ENCODE measurements at places on chromosomes 1 and 21.

DNA sequence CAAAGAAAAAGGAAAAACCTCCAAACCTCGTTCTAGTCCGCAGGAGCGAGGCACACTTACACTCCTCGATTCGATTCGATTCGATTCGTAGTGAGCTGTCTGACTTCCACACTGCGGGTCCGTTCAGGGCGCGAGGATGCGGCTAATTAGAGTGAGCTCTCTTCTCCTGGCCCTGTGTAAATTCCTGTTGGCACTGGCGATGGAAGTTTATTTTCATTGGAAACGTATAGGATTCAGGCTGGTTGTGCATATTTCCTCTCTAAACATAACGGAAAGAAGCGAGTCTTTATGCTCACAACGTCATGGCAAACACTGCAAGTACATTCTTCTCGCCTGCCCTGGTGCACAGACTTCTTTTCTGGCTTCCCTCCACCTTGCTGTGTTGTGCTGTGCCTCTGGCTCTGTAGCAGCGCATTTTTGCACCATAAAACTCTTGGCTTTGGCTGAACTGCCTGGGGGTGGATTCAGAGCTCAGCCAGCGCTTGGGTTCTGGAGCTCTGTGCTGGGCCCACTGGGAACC lies 2.7 kb downstream of the HUNK start:
- no peak for DNase-seq

- DNase-seq = no peak
Measured at GRCh38 chr1:224690576-224690975, 74.5 kb downstream of the CNIH3 start.

DNA sequence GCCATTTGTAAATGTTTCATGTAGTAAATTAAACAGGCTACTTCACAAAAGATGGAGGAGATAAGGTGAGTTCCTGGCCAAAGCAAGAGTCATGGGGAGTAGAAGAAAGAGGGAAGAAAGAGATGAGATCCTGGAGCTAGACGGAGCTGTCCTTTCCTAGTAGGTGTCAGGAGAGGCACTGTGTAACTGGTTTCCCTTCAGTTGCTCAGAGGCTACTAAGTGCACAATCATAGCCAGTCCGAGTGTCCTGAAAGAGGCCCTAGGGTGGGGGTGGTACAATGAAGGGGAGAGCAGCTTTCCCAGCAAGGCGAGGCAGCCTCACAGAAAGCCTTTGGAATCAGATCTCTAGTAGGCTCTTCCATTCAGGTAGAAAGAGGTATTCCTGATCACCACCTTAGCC lies 390.9 kb downstream of the KCNH1 start:
- DNase-seq = no peak

- DNase-seq = no peak
Measured at GRCh38 chr1:192810253-192810880, 1.5 kb downstream of the RGS2 start.

GRCh38 chr21:45769294-45769693 lies 125.8 kb downstream of the PCBP3 start:
- no peak for DNase-seq

Data from cerebellar nuclear complex (tissue), 1 donor.